ENCODE measurements at places on chromosomes 5 and 9.
A peak's percentile ranks its signal among the peaks of the same experiment; 100 is the strongest.

- DNase-seq, result no peak
Observed at GRCh38 chr5:155282503-155283107, 269.1 kb downstream of the KIF4B start.

DNA sequence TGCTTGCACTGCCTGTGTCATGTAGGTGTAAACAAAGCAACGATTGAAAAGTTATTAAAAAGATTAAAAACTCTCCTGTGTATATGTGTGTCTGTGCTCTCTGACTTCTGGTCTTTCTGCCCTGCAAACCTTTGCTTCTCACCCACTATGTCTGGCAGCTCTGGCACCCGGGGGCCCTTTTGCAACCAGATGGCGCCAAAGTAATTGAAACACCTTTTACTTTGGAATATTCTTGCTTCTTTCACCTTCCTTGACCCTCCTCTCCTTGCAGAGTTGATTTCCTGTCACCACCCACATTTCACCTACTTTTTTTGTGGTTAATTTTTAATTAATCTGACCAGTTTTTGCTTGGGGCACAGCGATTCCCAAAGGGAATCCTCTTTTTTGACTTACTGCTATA is 275.5 kb downstream of the ARHGEF28 start:
- no peak for DNase-seq

DNA sequence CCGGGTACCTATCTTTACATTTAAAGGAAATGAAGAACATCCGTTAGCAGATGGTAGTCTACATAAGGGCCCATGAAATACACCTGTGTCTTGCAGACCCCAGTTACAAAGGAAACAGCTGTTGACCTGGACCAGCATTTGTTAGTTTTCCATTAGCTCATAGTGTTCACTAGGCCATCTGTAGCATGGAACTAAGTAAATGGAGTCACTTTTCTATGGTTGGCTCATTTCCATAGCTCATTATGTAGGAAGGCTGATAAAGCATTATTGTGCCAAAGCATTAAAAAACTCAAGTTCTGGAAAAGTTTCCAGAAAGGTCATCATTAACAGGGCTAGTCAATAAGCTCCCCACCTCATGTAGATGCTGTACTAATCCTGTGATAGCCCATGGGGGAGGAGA is 62.1 kb downstream of the PCSK1 start:
- DNase-seq, result no peak

DNA sequence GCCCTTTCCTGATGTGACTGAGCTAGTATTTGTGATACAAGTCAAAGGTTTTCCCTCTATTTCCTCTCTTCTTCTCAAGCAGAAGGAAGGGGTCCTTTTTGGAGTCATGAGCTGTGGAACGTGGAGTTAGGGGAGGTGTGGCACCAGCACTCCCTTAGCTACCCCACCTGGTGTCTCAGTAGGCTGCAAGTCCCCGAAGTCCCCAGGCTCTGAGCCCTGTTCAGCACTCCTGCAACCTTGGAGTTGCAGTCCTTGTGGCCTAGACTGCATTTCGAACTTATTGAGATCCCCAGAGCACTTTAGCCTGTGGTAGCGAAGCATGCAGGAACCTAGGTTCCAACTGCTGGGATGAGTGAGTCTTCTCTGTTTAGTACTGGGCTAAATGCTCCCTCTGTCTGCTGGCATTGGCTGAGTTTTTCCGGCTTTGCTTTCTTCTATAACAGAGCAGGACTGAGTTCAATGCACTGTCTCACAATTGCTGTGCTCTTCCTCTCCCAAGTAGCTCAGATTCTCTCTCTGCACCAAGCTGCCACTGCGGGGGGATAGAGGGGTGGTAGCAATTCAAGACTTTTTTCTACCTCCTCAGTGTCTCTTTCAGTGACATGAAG is 600.7 kb upstream of the CDH9 start:
- DNase-seq, result no peak

- no peak for DNase-seq
Observed at GRCh38 chr9:82406456-82407085, 418.0 kb downstream of the SPATA31D1 start.

GRCh38 chr5:56663523-56663922 is 151.8 kb upstream of the MAP3K1 start:
- DNase-seq, result no peak

DNA sequence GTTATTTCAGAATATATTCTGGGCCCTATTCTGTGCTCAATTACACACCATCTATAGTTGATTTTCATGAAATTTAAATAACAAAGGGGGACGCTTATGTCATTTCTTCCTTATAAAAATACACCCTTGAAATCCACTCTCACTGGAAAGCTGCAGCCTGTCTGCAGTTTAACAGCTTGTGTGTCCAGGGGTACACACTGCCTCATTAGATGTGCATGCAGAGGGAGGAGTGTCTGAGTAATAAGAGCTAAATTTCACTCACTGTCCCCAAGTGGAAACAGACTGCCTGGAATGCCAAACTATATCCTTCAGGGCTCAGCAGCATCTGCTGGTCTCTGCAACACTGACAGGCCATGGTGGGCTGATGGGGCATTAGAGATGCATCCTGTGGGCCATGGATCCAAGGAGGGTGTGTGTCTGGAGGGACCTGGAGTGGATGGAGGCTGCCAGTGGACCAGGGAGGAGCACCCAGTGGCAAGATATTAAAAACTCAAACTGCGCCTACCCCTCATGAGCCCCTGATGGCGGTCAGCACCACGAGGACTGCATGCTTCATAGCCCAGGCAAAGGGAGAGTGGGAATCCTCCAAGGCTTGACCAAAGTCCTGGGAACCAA is 15.8 kb upstream of the TIFAB start:
- DNase-seq, result no peak

GRCh38 chr5:172055996-172056395 is 49.6 kb upstream of the FBXW11 start:
- no peak for DNase-seq

- DNase-seq, result no peak
Observed at GRCh38 chr9:36328798-36329411, 70.7 kb upstream of the GNE start.

DNA sequence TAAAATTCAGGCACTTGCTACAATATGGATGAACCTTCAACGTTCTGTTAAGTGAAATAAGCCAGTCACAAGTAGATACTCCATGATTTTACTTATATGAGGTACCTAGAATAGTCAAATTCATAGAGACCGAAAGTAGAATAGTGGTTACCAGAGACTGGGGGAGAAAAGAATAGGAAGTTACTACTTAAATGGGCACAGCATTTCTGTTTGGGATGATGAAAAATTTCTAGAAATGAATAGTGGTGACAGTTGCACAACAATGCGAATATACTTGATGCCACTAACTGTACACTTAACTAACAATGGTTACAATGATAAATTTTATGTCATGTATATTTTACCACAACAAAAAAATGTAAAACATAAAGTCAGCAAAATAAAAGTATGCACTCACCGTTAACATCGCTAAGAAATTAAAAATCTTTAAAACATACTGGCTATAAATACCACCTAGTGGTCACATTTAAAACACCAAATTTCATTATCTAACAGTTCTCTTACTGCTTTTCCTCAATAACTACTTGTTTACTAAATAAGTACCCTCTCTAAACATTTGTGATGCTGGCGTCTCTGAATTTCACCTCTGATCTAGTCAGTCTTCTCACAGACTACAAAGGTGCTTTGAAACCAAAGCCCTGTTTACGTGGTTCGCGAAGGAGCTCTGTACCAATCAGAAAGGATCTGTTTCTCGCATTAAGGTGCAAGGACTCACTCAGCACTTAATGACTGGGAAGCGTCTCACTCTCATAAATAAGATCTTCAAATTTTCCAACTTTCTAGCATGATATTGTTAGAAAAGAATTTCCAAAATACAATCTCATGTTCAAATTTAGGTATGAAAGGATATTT is 22.7 kb downstream of the KIF3A start:
- no peak for DNase-seq

DNA sequence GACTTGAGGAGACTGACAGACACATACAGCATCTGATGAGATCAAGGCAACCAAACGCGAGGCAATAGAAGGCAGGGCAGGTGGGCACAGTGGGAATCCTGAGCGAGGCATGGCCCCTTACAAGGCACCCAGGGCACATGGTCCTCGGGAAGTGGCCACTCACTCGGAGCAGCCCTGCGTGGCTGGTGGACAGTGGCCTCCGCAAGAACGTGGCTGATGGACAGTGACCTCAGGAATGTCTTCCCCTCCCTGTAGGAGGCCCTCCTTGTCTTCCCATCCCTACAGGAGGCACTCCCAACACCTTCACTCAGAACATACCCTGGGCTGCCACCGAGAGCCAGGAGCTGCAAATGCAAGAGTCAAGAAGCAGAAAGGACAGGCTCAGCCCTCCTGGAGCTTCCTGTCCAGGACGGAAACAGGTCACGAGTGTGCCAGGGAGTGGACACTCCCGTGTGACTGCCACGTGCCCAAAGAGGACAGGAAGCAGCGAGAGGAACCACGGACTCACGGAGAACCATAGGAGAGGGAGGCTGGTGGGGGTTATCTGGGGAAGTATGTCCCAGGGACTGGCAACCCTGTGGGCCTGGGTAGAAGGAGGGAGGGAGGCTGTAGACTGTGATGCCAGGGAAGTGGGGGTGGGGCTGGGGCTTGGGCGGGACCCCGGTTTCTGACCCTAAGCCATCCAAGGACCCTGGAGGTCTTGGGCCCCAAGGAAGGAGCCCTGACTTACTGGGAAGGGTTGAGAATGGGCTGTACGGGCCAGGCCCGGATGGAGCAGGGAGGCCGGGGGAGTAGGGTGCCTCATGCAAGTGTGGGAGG is 321.9 kb upstream of the IRX4 start:
- DNase-seq, result no peak

DNA sequence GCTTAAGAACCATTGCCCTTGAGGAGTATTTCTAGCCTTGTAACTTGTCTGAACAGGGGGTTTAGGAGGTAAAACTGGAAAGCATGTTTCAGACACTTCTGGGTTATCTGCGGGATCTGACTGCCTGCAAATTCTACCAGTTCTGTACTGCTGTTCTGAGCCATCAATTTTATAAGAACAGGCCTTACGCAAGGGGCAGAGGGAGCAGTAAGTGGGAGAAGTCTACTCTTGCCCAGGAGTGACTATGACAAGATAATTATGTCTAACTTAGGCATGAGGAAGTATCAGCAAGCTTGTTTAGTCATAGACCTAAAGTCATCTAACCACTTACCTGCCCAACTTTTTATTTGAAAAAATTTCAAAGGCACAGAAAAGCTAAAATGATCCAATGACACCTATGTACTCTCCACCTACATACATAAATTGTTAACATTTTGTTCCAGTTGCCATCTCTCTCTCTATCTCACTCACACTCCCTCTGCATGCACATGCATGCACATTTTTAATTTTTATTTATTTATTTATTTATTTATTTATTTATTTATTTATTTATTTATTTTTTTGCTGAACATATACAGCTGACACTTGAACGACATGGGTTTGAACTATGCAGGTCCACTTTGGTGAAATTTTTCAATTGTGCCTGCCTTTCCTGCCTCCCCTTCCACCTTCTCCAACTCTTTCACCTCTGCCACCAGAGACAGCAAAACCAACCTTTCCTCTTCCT is 18.4 kb upstream of the DEPDC1B start:
- no peak for DNase-seq

GRCh38 chr5:74183041-74183440 is 457.5 kb downstream of the ENC1 start:
- DNase-seq, result no peak

DNA sequence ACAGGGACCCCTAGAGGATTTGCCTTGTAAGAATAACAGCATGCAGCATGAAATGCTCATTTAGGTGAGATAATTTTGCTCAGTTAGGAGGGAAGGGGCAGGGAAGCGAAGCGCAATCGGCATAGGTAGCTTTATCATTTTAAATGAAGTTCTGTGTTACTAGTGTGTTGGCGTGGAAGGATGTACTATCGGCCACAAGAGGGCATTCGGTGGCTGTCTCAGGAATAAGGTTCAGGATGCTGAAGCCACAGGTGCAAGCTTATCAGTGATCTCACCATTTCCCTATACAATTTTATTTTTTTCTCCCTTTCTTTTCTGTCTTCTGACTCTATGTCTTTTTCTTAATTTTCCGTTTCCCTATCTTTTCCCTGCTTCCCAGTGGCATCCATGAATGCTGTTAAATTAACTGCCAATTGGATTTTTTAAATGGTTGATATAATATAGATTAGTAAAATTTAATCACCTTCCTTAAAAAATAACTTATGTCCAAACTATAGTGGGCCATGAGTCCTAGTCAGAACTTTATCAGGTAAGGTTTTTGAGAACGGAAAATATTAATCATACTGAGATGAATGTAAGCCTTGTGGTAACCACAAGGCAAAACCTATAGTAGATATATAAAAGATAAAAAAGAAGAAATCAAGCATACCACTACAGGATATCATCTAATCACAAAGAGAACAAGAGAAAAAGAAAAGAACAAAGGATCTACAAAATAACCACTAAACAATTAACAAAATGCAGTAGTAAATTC is 1.2 kb upstream of the INSL6 start:
- peak; percentile 30 for DNase-seq

DNA sequence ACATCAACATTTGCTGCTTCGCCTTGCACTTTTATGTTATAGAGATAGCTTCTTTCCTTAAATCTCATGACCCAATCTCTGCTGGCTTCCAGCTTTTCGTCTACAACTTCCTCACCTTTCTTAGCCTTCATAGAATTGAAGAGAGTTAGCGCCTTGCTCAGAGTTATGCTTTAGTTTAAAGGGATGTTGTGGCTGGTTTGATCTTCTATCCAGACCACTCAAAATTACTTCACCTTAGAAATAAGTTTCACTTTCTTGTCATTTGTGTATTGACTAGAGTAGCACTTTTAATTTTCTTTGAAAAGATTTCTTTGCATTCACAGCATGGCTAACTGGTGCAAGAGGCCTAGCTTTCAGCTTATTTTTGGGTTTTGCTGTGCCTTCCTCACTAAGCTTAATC is 414.2 kb downstream of the ZNF608 start:
- DNase-seq, result no peak

GRCh38 chr5:96588539-96588938 is 73.6 kb upstream of the CAST start:
- no peak for DNase-seq

DNA sequence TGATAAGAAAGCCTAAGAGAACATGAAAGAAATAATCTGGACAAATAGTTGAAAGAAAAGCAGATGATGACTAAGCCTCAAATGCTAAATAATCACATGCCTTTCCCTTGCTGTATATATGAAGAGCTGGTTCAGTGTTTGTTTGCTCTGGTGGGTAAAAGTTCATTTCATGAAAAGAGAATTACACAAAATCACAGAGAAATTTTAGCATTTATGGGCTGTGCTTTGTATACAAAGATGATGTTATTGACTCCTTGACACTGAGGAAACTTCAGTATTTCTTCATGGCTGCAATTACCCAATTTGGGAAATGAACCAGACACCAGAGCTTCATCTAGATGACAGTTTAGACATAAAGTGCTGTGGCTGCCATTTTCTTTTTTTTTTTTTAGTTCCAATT is 527.2 kb downstream of the NR2F1-AS1 start:
- no peak for DNase-seq

DNA sequence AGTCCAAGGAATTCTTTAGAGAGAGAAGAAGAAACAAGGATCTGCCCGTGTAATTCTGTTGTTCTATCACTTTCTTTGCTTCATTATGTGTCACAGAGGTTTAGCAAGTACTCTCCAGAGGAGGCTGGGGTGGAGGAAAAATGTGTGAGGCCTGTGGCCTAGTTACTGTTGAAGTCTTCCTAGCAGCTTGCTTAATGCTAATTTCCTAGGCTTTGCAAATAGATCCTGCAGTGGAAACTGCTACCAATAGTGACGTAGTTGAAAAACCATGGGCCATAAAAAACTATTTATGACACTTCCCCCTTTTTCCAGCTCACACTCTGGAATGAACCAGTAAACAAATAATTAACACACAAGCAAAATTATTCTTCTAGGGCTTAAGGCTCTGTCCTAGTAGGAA is 27.0 kb upstream of the C9orf72 start:
- DNase-seq, result no peak

- no peak for DNase-seq
Observed at GRCh38 chr9:108724652-108725051, 131.1 kb downstream of the ACTL7B start.

Data from effector CD8-positive, alpha-beta T cell (primary cell).